ENCODE measurements at places on chromosomes 4 and X.

DNA sequence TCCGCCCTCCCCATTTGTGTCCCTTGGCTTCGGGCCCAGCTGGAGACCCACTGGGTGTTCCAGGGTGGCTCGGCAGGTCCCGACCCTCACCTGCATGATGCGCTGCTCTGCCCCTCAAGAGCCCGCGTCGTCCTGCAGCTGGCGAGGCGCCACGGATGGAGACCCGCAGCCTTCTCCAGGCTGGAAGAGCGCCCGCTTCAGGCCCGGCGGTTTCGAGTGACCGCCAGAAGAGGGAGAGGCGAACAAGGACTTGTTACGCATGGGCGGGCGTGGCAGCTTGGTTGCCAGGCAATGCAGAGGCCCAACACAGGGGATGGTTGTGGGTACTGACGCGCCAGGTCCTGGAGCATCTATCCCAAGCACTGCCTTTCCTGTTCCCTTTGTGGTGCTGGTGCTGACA lies at the start of gene PDCL2:
TSS of gene PDCL2 (minus strand) at position 232 of the 400 bp plus-strand sequence. CDS start at position 96, 136 bp downstream.
- no peak for DNase-seq

DNA sequence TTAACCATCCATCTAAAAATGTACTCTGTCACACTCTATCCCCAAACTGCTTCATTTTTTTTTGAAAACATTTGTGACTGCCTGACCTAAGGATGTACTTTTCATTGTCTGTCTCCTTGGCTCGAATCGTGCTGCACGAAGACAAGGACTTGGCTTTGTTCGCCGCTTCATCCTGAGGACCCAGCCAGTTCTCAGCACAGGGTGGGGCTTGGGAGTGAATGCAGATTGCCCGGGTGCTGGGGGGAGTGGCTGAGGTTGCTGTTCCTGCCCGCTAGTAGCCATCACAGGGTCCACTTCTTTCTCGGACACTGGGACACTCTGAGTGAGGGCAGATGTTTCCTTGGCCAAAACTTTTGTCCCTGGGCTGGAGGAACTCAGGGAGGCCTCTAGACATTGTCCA lies 70.1 kb upstream of the CLCN4 start:
- no peak for DNase-seq

- no peak for DNase-seq
Measured at GRCh38 chr4:8255698-8256441, 13.7 kb upstream of the HTRA3 start.

DNA sequence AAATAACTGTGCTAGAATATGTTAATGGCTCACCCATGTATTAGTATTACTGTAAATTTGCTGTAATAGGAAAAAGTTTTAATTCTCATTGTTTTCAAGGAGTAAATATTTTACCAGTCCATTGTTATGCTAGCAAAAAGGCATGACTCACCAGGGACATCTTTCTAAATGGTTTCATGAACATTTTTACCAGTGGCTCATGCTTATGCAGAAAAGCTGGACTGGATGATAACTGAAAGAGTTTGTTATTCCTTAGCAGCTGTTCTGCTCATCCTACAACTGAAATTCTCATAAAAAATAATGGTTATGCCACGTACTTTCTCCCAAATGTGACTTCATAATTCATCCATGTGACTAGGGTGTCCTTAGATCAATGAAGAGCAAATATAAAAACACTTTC lies 111.9 kb upstream of the PCDH18 start:
- DNase-seq, result no peak

DNA sequence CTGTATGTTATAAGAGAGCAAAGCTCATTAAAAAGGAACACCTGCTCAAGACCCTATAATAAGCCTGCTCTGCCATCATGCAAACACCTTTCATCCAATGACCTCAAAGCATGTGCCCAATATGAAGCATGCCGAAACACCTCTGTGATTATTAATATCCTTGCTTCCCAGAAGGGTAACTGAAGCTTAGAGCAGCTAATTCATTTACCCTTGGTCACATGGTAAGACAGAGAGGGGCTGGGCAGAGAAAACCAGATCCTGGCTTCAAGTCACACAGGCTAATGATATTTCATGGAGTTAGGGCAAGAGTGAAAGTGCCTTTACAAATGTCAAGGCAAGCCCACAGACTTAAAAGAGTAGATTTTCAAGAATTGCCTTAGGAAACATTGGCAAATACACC lies 5.6 kb downstream of the AMOT start:
- DNase-seq, result no peak

- no peak for DNase-seq
Measured at GRCh38 chr4:88381123-88381522, 2.5 kb downstream of the HERC6 start.

DNA sequence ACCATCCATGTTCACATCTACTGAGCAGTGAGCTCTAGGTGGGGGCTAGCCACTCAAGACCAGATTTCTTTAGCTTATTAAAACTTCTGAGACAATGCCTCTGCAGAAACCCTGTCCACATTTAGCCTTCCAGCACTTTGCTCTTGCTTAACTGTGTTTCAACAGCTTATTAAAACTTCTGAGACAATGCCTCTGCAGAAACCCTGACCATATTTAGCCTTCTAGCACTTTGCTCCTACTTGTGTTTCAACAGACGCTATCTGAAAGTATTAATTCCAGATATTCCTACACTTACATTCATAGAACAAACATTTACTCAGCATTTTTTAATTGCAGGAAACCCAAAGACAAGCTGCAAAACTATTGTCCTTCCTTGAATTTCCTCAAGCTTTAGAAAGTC lies 91.9 kb downstream of the SEL1L3 start:
- DNase-seq, result no peak

- no peak for DNase-seq
Measured at GRCh38 chrX:118212817-118213183, 96.2 kb upstream of the KLHL13 start.

DNA sequence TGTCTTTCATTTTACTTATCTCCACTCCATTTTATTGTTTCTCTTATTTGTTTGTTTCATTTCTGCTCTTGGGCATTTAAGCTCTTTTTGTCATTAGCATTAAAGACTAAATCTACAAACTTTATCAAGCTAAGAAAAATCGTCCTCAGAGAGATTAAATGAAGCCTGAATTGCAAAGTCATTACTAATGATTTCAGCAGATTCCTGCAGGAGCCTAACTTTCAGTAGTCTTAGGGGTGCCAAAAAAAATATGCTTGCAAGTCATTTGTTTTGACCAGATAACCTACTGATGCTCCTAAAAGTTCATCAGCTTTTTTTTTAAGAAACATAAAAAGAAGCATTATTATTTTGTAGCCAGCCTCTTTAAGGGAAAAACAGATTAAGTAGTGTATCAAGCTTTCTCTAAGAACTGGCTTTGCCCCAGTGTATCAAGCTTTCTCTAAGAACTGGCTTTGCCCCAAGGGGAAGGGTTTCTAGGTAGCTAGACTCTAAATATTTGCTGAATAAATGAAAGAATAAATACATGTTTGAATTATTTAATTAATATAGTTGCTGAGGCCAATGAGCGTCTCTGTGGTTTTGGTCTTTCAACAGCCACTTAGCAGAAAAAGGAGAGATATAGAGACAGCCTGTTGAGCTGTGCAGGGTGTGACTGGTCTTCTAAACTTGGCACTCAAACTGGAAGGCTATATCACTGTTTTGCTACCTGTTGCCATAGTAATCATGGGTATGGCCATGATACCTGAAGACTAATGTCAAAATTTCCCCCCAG lies 174.2 kb downstream of the BTC start:
- no peak for DNase-seq

- DNase-seq, result peak; percentile 12
Measured at GRCh38 chrX:151870602-151871001, 42.1 kb upstream of the MAGEA4 start.

DNA sequence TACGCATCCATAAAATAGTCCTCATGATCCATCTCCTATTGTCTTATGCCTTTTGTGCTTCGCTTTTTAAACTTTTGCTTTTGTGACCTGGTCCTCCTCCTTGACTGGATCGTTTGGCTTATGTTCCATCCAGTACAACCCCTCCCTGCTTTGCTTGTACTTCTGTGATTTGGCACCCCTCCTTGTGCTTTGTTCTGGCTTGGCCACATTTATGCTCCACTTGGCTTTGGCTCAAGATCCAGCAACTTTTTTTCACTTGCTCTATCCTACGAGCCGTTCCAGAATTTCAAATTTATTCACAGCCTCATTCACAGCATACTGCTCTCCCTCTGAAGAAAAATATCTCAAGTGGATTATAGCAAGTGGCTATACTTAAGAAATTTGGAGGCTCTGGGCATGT lies 28.0 kb upstream of the GLRA2 start:
- no peak for DNase-seq

- no peak for DNase-seq
Measured at GRCh38 chr4:6752486-6752829, 30.1 kb upstream of the KIAA0232 start.

GRCh38 chrX:123801901-123802300 lies 58.0 kb upstream of the XIAP start:
- no peak for DNase-seq

DNA sequence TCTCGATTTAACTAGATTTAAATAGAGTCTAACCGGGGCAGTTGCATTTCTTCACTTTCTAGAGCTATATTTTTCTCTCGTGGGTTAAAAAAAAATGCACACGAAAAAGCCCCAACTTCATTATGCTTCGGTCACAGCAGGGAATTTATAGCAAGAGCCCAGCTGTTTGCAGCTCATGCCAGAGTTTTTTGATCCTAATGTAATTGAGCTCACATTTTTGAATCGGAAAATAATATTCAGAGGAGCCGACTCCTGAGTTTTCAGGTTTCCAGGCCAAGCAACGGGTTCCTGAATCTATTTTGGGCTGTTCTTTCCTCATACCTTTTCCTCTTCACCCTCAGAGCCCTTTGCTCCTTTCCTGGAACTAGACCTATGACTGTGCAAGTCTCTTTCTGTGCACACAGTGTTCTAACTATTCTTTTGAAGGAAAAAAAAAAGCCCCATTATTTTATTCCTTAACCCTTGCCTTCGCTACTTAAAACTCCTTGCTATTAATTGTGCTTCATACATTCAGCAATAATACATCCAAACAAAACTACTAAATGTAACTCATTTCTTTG lies 27.5 kb upstream of the ESX1 start:
- DNase-seq, result no peak

DNA sequence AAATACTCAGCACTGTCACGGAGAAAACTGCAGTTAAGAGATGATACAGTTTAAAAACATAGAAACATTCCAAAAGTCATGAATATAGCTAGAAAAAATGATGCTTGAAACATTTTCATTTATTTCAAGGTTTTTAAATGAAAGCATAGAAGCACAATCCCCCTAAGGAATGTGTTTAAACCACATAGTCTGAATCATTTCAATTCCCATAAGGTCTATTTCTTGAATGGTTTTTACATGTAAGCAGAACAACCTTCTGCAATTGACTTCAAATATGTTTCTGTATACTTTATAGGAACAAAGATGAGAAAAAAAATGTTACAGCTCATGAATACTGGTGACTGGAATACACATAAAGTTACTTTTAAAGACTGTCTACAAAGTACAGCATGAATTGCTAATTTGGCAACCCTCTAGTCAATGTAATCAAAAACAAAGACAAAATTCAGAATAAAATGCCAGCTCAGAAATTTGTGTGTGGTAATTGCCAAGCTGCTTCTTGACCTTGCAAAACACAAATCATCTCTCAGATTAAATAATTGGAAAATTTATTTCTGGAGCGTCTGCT lies 886.4 kb upstream of the ADGRL3 start:
- DNase-seq, result peak; percentile 1

GRCh38 chr4:151901631-151902030 lies 140.8 kb upstream of the GATB start:
- no peak for DNase-seq

DNA sequence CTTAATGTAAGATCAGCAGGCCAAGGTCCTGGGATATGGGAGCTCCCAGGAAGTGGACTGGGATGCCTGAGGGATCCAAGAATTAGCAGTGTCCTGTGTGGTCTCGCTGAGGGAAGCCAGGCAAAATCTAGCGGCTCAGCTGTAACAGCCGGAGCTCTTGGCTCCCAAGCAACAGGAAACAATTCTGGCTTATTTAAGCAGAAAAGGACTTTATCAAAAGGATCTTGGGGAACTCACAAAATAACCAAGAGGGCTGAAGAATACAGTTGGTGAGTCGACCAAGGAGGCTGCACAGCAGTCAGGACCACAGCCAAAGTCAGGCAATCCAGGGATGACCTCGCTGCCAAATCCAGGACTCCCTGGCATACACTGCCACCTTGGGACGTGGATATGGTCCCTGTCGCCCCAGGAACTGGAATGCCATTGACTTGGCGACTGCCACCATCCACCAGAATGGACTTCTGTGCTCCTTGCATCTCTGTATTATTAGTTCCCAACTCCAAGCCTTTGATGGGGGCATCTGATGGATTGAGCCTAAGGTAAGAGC lies 165.3 kb upstream of the BCOR start:
- no peak for DNase-seq

- DNase-seq, result no peak
Measured at GRCh38 chr4:113739197-113739596, 22.3 kb downstream of the CAMK2D start.

DNA sequence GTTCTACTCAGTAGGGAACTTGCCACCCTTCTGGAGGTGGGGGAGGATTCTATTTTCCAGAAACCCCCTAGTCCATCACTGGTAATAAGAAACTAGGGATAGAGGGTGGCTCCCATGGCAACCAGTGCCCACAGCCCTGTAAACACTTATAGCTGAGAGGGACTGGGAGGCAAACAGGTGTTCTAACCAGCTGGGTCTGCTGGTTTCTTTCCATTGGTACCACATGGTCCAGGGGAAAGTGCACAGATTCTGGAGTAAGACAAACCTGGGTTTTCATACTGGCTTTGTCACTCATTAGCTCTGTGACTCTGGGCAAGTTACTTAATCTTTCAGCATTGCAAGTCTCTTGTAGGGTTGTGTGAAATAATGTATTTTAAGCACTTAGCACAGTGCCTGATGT lies 26.9 kb downstream of the IGSF1 start:
- DNase-seq, result no peak

- DNase-seq, result no peak
Measured at GRCh38 chrX:78517124-78517523, 142.0 kb downstream of the RTL3 start.

All from brain pericyte (primary cell).